ENCODE measurements at places on chromosomes 13 and 19. TPM values are rescaled to one million over a fixed set of nuclear protein-coding genes. Genes with fewer than 3 reads are reported as not detected.

The EXOSC5 gene
- 31.9 TPM for polyA plus RNA-seq

The LDLR gene
- 51.9 TPM for polyA plus RNA-seq

The ATP8A2 gene
- not detected for polyA plus RNA-seq

The SIGLECL1 gene
- not detected for polyA plus RNA-seq

The CBY2 gene
- not detected for polyA plus RNA-seq

The ZNF506 gene
- 5.1 TPM for polyA plus RNA-seq

The VAV1 gene
- polyA plus RNA-seq: 1.3 TPM

The NCAN gene
- 0.02 TPM for polyA plus RNA-seq

The ZNF493 gene
- 5.8 TPM for polyA plus RNA-seq

The PTGER1 gene
- 0.47 TPM for polyA plus RNA-seq

The ZNF296 gene
- polyA plus RNA-seq: 7.6 TPM

The LRRC63 gene
- polyA plus RNA-seq: not detected

The NFIX gene
- 26.9 TPM for polyA plus RNA-seq

The SOX1 gene
- not detected for polyA plus RNA-seq

The ZNF738 gene
- 2.9 TPM for polyA plus RNA-seq

The UBXN6 gene
- polyA plus RNA-seq: 82.8 TPM

The SIGLEC12 gene
- polyA plus RNA-seq: 0.02 TPM

The TNFAIP8L1 gene
- 4.2 TPM for polyA plus RNA-seq

The ZNF583 gene
- 0.55 TPM for polyA plus RNA-seq

The ZSCAN5C gene
- not detected for polyA plus RNA-seq

The GJB6 gene
- polyA plus RNA-seq: 230 TPM

The TIMM44 gene
- polyA plus RNA-seq: 53.4 TPM

The STRN4 gene
- 55.6 TPM for polyA plus RNA-seq

Measured in esophagus (tissue), 2 donors.